Pons (tissue), 1 donor: ENCODE measurements at places on chromosomes 1 and 21.

GRCh38 chr21:39599191-39599970 lies 13.4 kb upstream of the B3GALT5 start:
- no peak for DNase-seq

- DNase-seq, result no peak
Observed at GRCh38 chr1:244368279-244368678, 83.4 kb downstream of the ADSS2 start.

DNA sequence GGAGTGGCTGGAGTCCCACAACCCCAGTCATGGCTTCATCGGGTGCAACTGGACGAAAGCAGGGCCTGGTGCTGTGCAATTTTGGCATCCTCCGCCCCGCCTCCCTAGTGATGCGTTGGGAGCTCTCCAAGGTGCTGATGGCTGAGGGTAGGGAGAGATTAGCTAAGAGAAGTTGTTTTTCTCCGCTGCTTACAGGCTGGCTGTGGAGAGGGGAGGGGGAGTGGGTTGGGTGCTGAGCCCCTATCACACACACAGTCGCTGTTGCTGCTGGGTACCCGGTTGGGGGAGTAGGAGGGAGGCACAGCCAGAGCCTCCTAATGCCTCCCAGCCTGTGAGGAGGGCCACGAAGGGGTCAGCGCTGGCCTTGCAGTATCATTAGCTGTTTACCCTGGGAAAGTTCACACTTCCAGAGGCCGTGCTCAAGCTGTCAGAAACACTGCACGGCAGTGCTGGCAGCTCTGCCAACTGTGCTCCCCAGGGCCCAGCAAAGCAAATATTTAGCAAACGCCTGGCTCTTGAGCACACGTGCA lies 110.0 kb downstream of the GRIK3 start:
- DNase-seq, result peak; percentile 20

GRCh38 chr1:50265790-50266314 lies 157.1 kb downstream of the ELAVL4 start:
- no peak for DNase-seq

- no peak for DNase-seq
Observed at GRCh38 chr1:89812992-89813391, 7.8 kb upstream of the LRRC8D start.

GRCh38 chr1:106768077-106768476 lies 288.4 kb upstream of the PRMT6 start:
- DNase-seq, result no peak

DNA sequence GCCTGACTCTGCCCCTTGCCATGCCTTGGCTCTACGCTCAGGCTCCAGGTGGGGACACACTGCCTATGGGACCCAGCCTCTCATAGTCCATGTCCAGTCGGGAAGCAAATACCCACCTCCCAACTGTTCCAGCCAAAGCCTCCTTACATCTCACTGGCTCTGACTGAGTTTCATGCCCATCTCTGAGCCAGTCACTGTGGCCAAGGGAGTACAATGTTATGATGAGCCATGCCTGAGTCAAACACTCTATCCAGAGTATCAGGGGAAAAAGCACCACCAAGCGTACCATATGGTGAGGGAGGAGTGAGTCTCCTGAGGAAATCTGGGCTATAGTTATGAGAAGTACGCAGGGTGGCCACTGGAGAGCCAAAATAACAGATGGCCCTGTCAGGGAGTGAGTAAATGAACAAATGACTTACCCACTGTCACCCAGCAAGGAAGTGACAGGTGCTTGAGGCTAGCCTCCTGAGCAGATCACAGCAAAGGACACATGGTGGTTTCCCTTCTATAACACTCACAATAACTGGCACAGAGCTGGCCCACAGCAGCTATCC lies 236.6 kb upstream of the GJB5 start:
- DNase-seq, result peak; percentile 16

DNA sequence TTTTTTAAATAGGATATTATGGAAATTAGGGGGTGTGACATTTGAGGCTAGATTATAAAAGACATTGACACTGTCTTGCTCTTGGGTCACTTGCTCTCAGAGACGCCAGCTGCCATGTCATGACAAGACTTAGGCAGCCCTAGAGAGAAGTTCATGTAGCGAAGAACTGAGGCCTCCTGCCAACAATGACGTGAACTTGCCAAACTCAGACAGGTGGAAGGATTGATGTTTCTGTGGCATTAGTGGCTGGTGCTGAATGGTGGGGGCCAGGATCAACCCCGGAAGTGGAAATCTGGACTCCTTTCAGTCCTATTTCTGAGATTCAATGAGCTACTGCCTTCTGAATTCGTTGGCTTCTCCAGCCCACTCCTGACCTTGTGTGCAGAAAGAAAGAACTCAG lies 14.7 kb downstream of the NCF2 start:
- DNase-seq, result no peak

DNA sequence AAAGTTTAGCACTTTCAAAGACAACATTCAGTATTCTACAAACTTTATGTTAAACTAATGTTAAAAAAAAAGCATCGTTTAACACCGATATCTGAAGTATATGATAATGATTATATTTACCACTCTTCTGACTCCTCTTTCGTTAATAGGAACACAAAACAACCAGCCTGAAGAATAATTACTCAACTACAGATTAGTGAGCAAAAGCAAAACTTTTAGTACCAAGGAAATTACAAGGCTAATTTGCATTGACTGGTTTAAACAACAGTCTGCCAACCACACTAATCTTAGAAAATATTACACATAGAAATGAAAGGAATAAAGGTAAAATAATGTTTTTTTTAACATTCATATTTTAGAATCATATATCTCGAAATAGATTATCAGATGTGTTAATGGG lies 500.7 kb downstream of the LMO4 start:
- DNase-seq, result no peak

DNA sequence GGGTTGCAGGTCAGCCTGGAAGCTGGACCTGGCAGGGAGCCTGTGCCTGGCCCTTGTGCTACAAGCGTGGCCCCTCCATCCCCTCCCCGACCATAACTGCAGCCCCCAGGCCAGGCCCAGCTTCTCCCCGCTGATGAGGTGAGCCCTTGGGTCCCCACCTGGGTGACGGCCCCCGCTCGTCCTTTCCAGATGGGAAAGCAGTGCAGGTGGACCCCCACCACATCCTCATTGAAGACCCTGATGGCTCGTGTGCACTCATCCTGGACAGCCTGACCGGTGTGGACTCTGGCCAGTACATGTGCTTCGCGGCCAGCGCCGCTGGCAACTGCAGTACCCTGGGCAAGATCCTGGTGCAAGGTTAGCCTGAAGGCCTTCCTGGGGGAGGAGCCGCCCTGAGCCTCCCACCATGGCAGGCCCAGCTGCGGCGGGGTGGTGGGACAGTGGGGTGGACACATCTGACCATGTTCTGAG lies 56.9 kb downstream of the TRIM11 start:
- no peak for DNase-seq

DNA sequence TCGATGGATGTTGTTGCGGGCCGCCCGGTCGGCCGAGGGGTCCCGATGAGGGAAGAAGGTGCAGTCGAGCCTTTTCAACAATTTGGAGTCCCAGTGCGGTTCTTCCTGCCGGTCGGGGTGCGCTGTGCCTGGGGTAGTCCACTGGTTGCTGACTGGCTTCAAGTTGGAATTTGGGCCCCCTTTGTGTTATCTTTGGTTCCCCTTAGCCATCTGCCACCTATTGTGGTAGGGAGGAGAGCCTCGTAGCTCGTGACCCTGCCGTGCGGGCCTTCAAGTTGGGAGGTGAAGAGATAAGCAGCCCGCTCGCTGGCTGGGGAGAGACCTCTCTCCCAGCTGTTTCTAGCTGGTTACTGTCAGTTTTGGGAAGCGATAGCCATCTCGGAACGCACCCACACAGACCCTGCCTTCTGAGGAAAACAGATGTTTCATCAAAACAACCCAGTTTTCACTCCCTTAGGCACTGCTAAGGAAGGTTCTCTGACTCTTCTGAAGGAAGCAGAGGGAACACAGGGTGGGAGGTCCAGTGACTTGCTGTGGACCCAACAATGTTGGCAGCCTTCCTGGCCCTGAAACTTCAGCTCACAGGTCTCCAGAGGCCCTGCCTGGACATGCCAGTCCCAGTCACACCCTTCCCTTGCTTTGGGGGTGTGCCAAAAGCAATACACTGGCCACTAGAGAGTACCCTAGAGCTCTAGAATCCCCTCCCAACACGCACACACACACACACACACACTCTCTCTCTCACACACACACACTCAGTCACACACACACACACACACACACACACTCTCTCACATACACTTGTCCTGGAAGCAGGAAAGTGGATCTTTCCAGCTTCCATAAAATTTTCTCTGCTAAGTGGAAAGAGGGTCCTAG lies 1.0 kb downstream of the BTG2 start:
- peak; percentile 91 for DNase-seq

GRCh38 chr1:239814306-239814881 lies 277.3 kb upstream of the FMN2 start:
- no peak for DNase-seq

- peak; percentile 6 for DNase-seq
Observed at GRCh38 chr1:247576514-247576913, 11.6 kb upstream of the OR2G2 start.

DNA sequence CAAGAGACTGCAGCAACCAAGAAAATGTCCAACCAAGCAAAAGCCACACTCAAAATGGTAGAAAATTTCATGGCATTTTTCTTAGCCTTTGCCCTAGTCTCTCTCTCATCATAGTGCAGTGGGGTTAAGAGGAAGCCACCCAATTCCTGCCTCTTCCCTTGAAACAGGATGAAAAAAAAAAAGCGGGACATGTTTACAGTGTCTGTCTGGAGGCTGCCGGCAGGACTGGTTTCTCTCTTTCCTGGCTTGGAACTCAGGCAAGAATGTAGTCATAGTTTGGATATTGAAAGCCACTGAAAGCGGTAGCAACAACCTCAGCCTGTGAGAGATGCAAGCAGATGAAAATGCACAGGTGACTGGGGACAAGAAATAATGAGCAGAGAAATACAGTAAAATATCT lies 13.3 kb upstream of the TNFSF18 start:
- DNase-seq, result no peak

DNA sequence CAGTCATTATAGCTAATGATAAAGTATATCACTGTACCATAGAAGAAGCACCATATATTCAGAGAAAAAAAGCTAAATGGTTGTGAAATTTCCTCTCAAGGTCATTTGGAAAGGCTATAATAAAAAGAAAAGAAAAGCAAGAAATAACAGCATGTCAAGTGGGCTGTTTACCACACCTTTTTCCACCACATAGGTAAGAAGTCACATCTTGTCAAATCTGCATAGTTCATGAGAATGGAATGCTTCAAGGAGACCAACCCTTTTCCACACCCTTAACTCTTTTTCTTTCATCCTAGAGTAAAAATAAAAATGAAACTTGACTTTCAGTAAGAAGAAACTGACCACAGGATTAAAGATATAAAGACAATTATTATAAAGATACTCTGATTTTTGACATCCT lies 91.2 kb downstream of the ATP6V1G3 start:
- no peak for DNase-seq

- peak; percentile 63 for DNase-seq
Observed at GRCh38 chr1:234545517-234546386, 64.2 kb downstream of the IRF2BP2 start.

DNA sequence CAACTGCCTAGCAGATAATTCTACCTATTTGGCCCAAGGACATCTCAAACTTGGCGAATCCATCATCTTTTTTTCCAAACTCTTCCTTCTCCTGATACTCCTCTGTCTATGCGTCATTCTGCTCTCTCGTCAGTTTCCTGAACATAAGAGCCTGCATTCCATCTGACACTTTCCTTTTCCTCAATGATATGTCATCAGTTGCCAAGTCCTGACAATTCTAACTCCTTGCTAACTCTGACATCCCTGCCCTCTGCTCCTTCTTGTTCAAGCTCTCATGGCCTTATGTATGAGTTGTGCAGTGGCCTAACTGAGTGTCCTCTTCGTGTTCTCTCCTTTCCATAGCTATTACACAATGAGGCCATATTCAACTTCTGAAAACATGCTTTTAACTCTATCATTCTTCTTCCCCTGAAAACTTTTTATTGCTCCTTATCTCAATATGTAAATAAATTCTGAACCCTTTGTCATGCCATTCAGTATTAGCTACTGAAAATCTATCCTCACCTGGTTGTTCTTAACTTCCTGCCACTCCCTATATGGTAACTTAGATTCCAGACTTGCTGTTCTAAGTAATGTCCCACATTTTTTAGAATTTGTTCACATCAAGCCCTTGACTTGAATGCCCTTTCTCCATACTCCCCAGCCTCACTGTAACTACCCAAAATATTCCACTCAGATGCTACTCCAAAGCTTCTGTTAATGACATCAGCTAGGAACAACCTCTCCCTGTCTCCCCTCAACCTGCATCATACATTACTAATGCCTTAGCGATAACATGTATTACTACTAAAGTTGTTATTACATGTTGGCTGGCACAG lies 11.5 kb downstream of the PALMD start:
- no peak for DNase-seq

- DNase-seq, result no peak
Observed at GRCh38 chr1:115949156-115949555, 27.2 kb upstream of the SLC22A15 start.

- DNase-seq, result no peak
Observed at GRCh38 chr1:24805534-24806301, 60.5 kb downstream of the CLIC4 start.

GRCh38 chr1:51274676-51275075 lies 38.6 kb downstream of the RNF11 start:
- no peak for DNase-seq

- DNase-seq, result no peak
Observed at GRCh38 chr1:204970937-204971336, 72.1 kb upstream of the CNTN2 start.

DNA sequence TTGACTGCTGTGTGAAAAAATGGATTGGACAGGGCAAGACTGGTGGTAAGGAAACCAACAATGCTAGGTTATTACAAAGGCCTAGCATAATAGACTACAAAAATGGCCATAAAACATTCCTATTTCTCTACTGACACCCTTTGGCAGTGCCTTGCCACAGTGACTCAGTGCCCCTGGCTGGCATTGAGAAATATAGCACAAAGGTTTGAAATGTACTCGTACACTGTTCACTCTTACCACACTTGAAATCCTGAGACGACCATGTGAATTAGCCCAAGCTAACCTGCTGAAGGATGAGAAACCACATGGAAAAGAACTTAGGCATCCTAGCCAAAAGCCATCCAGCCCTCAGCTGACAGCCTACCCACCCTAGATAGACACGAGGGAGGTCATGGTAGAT lies 149.8 kb upstream of the PALMD start:
- DNase-seq, result no peak

DNA sequence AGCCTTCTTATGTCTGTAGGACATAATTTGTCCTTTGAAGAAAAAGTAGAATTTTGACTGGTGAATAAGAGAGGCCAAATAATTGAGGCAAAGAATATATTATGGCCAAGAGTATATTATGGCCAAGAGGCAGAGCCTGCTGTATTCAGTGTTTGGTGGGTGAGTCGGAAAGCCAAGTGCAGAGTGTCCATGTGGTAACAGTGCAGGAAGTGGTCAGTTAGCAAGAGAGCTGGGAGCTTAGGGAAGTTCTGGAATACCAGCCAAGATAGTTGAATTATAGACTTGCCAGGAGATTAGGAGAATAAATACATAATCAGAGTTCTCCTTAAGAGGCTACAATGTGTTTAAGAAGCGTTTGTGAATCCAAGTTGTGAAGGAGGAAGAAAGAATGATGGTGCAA lies 131.5 kb upstream of the LMO4 start:
- DNase-seq, result no peak
